H54 (cell line): ENCODE measurements at places on chromosomes 1 and 21.
A peak's percentile ranks its signal among the peaks of the same experiment; 100 is the strongest.

DNA sequence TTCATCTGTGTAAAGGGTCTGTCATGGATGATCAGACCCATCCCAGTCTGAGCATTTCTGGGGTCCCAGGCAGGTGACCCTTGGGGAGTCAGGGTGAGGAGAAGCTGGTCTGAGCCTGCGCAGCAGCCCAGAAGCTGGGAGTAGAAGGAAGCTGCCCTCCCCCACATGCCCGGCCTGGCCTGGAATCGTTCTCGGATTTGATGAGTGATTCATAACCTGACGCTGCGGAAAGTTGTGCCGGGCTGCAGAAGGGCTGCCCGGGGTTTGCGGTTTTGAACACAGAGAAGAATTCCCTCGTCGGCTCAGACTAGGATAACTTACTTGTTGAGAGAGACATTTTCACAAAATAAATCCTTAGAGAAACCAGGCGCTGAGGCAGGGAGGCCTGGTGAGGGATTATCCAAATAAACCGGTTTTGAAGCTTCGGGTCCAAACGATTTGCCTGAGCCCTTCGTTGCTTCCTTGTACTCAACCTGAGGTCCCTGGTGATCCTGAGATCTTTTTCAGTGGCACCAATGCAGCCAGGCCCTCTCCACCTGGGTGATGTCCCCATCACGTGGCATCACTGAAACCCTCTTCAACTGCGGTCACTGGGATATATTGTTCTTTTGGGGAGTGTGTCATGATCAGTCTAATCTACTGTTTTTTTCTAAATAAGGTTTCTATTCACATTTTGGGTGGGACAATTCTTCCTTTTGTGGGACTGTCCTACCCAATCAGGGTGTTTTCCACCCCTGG, 29.2 kb downstream of the EPHB2 start:
- DNase-seq, result peak; percentile 69

GRCh38 chr1:24776821-24777220, 31.6 kb downstream of the CLIC4 start:
- no peak for DNase-seq

DNA sequence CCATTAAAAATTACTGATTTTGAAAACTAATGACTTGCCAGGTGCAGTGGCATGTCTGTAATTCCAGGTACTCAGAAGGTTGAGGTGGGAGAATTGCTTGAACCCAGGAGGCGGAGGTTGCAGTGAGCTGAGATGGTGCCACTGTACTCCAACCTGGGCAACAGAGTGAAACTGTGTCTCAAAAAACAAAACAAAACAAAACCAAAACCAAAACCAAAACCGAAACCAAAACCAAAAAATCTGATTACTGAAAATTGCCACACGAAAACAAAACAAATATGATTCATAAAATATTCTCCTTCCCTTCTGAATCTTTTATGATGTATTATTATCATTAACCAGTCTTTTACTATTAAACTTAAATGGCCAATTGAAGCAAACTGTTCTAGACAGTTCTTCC, 74.1 kb downstream of the SERINC2 start:
- no peak for DNase-seq

- DNase-seq, result no peak
Observed at GRCh38 chr1:166063701-166064100, 103.1 kb downstream of the FAM78B start.

- DNase-seq, result no peak
Observed at GRCh38 chr1:113861641-113862040, 9.9 kb downstream of the PTPN22 start.

- no peak for DNase-seq
Observed at GRCh38 chr1:24762133-24762676, 17.0 kb downstream of the CLIC4 start.
